GM10248 (cell line): ENCODE measurements at places on chromosomes 11 and 22.

GRCh38 chr11:119030329-119031047, at the start of gene SLC37A4:
TSS of gene SLC37A4 (minus strand) at chr11:119030877.
- DNase-seq, result peak; percentile 99

DNA sequence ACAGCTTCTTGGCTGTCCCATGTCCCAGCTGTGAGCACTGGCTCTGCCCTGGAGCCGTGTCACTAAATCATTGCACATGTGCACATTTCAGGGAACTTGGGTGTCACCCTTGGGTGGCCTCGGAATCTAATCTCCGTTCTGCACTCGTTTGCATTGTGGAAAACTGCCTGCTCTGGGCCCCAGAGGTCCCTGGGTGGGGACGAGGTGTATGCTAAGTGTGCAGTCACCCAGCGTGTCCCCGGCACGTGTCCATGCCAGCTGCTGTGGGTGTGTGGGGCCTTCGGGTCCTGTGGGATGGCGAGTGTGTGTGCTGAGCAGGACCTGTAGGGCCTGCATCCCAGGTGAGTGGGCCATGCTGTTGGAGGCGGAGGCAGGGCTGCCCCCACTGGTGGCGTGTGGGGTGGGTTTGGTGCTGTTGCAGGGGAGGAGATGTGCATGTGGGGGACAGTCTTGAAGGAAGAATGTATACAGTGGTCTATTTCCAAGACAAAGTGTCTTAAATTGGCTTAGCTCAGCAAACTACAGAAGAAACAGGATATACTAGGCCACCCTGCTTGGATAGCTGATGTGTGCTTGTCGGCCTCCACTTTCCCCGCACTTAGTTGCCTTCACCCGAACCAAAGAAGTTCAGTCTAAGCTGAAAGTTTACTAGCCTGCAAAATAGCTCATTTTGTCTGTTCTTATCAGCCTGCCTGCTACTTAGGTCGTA, 14.6 kb downstream of the TANGO2 start:
- DNase-seq, result no peak

- no peak for DNase-seq
Measured at GRCh38 chr11:72833811-72834493, 19.7 kb downstream of the ATG16L2 start.

GRCh38 chr11:1234771-1235305, 12.0 kb downstream of the MUC5B start:
- DNase-seq, result no peak

GRCh38 chr22:26479043-26479791, 4.4 kb downstream of the HPS4 start:
- no peak for DNase-seq

GRCh38 chr22:30115705-30116104, 35.4 kb downstream of the HORMAD2 start:
- no peak for DNase-seq

- peak; percentile 64 for DNase-seq
Measured at GRCh38 chr22:37119872-37120271, 10.4 kb upstream of the TMPRSS6 start.

- no peak for DNase-seq
Measured at GRCh38 chr22:24207264-24208011, 26.2 kb downstream of the SUSD2 start.

DNA sequence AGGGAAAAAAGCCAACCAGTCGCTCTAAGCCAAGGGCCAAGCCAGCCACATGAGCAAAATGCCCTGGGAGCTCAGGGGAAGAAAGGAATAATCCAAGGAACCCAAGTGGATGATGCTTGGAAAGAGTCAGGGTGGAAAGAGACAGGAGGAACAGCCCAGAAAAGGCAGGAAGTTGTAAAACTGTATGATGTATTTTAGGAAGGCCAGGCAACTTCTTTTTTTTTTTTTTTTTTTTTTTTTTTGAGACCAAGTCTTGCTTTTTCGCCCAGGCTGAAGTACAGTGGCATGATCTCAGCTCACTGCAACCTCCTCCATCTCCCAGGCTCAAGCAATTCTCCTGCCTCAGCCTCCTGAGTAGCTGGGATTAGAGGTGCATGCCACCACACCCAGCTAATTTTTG, 1.6 kb downstream of the LGALS12 start:
- no peak for DNase-seq

DNA sequence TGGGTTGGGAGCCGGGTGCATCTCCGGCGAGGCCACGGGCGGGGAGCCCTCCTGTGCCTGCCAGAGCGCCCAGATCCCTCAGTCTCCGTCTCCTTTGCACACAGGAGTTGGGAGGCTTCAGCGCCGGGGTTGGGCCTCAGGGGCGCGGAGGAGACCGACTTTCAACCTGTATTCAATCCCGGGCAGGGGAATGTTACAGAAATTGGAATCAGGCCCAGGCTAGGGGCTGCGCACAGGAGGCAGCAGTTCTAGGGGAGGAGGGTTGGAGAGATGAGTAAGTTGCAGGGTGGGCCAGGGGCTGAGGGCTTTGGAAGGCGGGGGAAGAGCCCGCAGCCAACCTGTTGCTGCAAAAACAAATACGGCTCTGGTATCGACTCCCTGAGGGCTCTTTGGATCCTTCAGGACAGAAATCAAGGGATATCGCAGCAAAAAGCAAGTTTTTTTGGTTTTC, 640 bp upstream of the KCNA4 start:
- DNase-seq, result no peak

GRCh38 chr22:24170188-24170587, 11.1 kb upstream of the SUSD2 start:
- DNase-seq, result no peak

GRCh38 chr11:71062199-71062598, 190.2 kb downstream of the SHANK2 start:
- DNase-seq, result no peak

DNA sequence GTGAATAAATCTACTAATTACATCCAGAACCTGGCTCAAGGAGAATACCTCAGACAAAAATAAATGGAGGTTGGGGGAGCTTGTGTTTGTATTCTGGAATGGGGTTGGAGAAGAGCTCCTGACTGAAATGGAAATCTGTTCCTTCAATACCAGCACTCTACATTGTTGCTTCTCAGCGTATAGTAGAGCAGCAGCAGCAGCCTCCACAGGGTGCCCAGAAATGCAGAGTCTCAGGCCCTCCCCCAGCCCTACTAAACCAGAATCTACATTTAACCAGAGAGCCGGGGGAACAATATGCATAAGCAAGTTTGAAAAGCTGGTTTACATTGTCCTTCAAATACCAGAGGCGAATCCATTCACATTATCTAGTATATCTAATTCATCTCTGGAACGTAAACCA, 474.8 kb downstream of the NTM start:
- no peak for DNase-seq

- DNase-seq, result peak; percentile 90
Measured at GRCh38 chr22:22508274-22509176, at the start of gene ZNF280B. TSS of gene ZNF280B (minus strand) at chr22:22508742. CDS start at chr22:22489398, 19,344 bp downstream.

DNA sequence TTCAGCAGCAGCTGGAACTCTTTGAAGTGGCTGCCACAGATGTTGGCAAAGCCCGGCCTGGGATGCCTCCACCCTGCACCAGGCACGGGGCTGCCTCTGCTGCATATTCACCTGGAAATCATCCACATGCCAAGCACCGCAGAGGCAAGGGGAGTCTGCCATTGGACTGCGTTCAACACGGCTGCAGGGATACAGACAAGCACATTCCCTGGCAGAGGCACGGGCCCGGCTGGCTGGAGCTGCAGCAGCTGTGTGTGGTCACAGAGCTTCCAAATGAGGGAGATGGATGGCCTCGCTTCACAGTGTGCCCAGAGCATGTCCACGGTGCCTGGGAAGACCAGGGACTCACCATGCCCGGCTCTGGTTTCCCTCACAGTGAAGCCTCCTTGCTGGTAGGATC, 1378.9 kb downstream of the TBC1D22A start:
- no peak for DNase-seq

- no peak for DNase-seq
Measured at GRCh38 chr11:118656563-118657165, 22.8 kb downstream of the TREH start.

DNA sequence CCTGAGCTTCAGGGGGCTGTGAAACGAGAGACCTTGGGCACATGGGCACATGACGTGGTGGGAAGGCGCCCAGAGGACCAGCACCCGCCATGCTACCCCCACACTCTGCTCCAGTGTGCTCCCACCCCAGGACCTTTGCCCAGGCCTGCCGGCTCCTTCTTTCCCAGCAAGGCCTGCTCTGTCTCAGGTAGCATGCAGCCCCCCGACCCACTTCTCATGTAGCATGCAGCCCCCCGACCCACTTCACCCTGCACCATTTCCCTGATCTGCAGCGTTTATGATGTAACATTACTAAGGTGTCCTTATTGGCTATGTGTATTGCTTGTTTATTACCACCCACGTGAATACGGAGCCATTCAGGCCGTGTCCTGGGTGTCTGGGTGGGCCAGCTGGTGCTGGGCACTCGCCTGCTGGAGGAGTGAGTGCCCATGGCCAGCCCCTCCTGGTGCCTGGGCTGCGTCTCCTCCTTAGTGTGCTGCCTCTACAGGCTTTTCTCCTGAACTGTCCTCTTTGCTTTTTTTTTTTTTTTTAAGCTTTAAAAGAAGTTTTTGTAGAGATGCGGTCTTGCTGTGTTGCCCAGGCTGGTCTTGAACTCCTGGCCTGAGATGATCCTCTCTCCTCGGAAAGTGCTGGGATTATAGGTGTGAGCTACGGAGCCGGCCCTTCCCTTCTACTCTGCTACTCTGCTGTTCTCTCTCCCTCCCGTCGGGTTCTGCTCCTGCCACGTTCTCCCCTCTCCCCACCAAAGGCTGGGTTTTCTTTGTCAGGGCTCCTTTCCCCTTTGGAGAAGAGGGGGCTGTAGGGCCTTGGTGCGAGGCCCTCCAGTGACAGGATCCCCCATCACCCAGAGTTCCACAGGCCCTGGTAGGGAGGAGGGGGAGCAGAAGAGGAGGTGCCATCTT, 29.4 kb downstream of the LRP5 start:
- DNase-seq, result no peak

DNA sequence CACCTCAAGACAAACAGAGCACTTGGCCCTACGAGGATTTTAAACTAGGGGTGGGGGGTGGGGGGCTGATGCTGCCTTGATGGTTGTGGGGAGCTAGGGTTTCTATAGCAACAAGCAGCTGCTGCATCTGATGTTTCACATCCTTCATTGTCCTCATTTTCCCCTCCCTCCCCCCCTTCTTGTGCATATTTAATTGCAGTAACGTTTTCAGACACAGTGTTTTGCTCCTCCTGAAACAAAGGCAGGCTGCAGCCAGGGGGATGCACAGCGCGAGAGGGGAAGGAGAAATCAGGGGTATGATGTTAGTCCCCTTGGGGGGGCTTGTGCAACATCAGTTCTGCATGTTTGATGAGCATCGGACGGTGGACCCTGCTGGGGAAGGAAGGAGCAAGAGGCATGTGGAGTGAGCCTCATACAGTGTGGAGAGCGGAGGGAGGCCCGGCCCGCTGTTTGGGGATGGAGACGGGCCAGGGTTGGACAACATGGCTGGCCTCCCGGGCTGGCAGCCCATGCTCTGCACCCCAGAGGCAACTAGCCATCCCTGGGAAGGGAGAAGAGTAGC, 208.3 kb downstream of the CEP164 start:
- DNase-seq, result no peak

DNA sequence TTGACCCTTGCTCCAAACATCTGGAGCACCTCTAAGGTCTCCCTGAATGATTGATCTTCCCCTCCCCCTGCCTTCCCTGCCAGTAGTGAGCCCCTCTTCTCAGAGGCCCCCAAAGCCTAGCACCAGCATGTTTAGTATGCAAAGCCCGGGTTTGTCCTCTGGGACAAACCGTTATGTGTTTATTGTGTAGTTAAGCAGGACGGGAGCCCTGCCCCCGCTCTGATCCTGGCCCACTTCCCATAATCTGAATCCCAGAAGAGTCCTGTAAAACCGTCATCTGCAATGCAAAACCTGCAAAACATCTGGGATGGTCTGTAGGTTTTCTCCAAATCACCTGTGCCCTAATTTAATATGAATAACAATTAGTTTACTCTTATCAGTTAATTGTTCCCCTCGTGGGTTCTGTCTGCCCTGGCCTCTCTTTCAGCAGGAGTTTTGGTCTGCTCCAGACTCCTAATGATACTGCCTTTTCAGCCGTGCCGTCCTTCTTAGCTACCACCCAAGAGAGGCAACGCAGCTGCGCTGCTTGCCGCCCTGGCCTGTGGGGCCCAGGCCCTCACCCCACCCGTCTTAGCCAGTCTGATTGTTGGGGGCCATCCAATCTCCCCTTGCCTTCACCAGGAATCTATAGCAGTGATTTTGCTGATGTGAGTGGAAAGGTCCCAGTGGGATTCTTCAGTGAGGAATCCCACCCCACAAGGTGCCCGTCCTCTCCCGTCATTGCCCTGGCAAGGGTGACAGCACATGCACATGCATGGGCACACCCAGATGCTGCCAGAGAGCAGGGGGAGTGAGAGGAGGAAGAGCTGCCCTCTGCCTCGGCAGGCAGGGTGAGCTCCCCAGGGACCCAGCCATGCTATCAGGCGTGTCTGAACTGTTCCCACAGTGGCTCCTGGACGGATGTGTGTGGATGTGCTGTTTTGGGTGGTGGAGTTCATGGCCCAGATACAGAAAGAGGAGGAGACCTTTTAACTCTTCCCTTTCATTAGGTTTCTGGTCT, 3.0 kb upstream of the B3GAT1 start:
- no peak for DNase-seq

DNA sequence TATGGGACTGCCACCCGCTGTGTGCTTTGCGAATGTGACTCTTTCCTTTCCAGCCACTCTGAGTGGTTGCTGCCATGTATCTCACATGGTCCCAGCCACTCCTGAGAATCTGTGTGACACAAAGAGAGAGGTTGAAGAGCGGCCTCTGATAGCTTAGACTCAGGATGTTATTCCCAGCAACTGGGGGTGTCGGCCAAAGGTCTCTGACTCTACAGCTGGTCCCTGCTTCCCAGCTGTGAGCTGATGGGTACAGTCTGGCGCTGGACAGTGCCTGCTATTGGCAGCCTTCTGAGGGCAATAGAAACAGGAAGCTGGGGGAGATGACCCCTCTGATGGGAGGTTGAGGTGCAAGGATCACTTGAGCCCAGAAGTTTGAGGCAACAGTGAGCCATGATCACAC, 105.1 kb downstream of the RRAS2 start:
- no peak for DNase-seq

GRCh38 chr22:40325315-40325714, 21.0 kb upstream of the ADSL start:
- peak; percentile 49 for DNase-seq

- DNase-seq, result no peak
Measured at GRCh38 chr22:39416319-39416718, 16.7 kb downstream of the TAB1 start.

GRCh38 chr22:42664976-42665831, 16.0 kb upstream of the CYB5R3 start:
- DNase-seq, result no peak

DNA sequence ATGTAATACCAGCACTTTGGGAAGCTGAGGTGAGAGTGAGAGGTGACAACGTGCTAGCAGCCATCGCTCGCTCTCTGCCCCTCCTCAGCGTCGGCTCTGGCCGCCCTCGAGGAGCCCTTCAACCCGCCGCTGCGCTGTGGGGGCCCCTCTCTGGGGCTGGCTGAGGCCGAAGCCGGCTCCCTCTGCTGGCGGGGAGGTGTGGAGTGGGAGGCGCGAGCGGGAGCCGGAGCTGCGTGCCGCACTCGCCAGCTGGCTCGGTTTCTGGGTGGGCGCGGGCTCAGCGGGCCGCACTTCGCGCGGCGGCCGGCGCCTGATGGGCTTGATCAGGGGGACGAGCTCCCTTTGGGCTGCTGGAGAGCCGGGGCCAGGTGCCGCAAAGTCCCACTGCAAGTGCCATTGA, 98.9 kb upstream of the UBASH3B start:
- DNase-seq, result no peak
